ENCODE measurements at places on chromosomes 5 and 9.
A peak's percentile ranks its signal among the peaks of the same experiment; 100 is the strongest.

DNA sequence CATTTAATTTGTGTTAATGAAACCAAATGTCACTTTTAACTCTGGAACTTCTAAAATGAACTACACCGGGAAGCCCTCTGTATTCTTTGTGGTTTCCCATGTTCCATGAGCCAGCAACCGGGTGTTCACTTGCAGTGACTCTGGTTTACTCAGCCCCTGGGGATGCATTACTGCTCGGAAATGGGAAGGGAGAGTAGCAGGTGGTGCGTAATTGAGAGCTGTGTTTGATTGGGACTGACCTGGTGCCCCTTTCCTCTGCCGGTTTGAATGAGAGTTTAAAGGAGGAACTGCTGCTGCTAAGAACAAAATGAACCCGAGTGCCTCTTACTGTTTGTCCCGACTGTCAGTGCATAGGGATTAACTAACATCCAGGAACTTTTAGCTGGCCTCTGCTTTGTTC lies 100.1 kb upstream of the DHFR start:
- peaks cover 5% of the 10 kb centered on the region for H3K36me3 ChIP-seq
- no peak overlapping the region for H3K27ac ChIP-seq
- DNase-seq: peak; percentile 71
- H3K27me3 ChIP-seq: no peaks in the 10 kb centered on the region
- peaks cover 15% of the 10 kb centered on the region for H3K4me1 ChIP-seq

GRCh38 chr5:130890610-130891009 lies 274.4 kb downstream of the HINT1 start:
- H3K27ac ChIP-seq: no peak overlapping the region
- H3K4me3 ChIP-seq: no peak overlapping the region
- DNase-seq: no peak

DNA sequence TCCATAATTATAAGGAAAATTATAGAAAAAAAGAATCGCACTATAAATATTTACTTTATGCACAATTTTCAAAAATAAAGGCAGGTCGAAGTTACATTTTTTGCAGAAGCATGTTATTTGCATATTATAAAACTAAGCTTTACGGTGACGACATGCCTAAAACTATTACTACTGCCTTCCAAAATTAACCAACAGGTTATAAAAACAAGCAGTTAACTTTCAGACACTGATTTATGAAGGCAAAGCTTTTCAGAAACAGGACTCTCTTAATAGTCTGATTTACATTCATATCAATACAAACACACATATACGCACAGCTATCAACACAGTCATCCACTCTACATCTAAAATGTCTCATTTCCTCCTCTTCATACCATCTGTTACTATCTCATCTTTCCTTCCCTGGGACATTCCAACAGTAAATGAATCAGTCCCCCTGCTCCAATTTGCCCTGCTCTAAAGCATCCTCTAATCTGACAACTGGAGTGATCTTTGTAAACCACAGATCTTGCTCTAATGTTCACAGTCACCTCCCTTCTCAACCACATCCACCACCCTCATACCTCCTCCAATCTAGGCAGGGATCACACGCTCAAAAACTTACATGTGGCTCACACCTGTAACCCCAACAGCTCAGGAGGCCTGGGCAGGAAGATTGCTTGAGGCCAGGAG lies 21.6 kb downstream of the FBXW11 start:
- H3K4me1 ChIP-seq: no peaks in the 10 kb centered on the region
- H3K4me3 ChIP-seq: no peak overlapping the region
- DNase-seq: no peak
- peaks cover 28% of the 10 kb centered on the region for H3K36me3 ChIP-seq
- no peak overlapping the region for H3K27ac ChIP-seq
- no peaks in the 10 kb centered on the region for H3K27me3 ChIP-seq

GRCh38 chr9:113958556-113958955 lies 82.4 kb downstream of the ZNF618 start:
- H3K27me3 ChIP-seq: no peaks in the 10 kb centered on the region
- H3K4me3 ChIP-seq: no peak overlapping the region
- H3K4me1 ChIP-seq: peaks cover 3% of the 10 kb centered on the region
- no peak for DNase-seq
- H3K27ac ChIP-seq: no peak overlapping the region

GRCh38 chr5:134133995-134134541 lies 19.6 kb downstream of the TCF7 start:
- H3K36me3 ChIP-seq: peaks cover 30% of the 10 kb centered on the region
- H3K4me1 ChIP-seq: no peaks in the 10 kb centered on the region
- H3K4me3 ChIP-seq: no peak overlapping the region
- no peak overlapping the region for H3K27ac ChIP-seq
- no peak for DNase-seq
- no peaks in the 10 kb centered on the region for H3K27me3 ChIP-seq

GRCh38 chr5:174755106-174755505 lies 30.7 kb downstream of the MSX2 start:
- H3K27ac ChIP-seq: no peak overlapping the region
- DNase-seq: no peak
- no peak overlapping the region for H3K4me3 ChIP-seq
- H3K27me3 ChIP-seq: peaks cover 4% of the 10 kb centered on the region
- H3K36me3 ChIP-seq: no peaks in the 10 kb centered on the region

DNA sequence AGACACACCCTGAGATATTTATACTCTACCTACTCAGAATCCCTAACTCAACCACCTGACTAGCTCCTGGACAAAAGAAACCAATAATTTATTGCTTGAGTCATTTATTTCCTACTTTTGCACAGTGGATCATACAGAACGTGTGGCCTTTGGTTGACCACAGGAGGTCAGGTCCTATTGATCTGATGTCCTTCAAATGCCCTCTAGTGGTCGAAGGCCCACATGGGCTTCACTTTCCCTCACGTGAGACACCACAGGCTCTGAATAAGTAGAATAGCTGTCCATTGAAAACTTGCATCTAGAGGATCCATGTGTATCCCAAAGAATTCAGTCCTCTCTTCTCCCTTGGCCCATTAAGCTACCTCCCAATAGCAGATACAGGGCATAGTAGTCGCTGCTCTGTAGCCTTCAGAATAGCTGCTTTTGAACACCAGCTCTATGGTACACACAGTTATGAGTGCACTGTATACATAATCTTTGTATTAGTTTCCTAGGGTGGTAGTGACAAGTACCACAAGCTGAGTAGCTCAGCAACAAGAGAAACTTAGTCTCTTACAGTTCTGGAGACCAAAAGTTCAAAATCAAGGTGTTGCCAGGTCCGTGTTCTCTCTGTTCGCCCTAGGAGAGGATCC lies 177.6 kb upstream of the SMARCA2 start:
- DNase-seq: peak; percentile 51
- H3K27ac ChIP-seq: no peak overlapping the region
- peaks cover 5% of the 10 kb centered on the region for H3K4me1 ChIP-seq
- H3K27me3 ChIP-seq: no peaks in the 10 kb centered on the region

DNA sequence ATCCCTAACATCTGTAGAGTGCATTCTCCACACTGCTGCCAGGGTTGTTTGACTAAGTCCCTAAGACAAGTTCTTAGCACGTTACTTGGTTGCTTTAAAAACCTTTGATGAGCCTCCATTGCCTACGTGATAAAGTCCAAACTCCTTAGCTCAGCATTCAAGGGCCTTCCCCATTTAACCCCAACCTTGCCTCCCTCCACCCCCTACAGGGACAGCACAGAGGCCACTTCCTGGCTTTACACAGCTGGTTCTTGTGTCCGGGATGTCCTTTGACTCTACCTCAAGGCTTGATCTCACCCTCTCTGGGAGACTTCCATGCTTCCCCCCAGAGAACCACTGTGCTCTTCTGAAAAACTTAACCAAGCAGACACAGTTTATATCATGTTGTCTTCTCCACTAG lies 29.4 kb downstream of the FAM240B start:
- H3K4me3 ChIP-seq: no peak overlapping the region
- no peaks in the 10 kb centered on the region for H3K27me3 ChIP-seq
- H3K27ac ChIP-seq: no peak overlapping the region
- H3K36me3 ChIP-seq: no peaks in the 10 kb centered on the region
- no peak for DNase-seq
- peaks cover 21% of the 10 kb centered on the region for H3K4me1 ChIP-seq

GRCh38 chr5:74094096-74094781 lies 468.2 kb downstream of the ARHGEF28 start:
- H3K27me3 ChIP-seq: no peaks in the 10 kb centered on the region
- DNase-seq: no peak
- H3K4me1 ChIP-seq: no peaks in the 10 kb centered on the region
- H3K36me3 ChIP-seq: no peaks in the 10 kb centered on the region
- H3K27ac ChIP-seq: no peak overlapping the region

DNA sequence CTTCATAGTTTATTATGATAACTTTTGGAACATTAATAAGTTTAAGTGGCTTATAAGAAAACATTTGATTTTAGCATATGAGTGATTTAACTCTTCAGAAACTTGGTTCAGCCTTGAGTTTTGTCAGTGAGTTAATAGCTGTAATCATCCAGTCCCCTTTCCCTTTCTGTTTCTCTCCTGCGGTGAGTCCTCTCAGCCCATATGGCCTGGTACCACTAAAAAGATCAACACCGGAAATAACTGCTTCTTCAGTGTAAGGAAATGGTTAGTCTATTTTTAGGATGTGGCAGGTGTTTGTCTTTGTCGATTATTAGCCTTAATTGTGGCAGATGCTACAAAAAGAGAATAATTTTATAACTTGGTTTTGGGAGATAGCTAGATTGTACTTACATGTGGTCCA lies 120.2 kb upstream of the GRHPR start:
- no peak overlapping the region for H3K4me3 ChIP-seq
- peaks cover 32% of the 10 kb centered on the region for H3K36me3 ChIP-seq
- no peaks in the 10 kb centered on the region for H3K4me1 ChIP-seq
- H3K27ac ChIP-seq: no peak overlapping the region
- no peak for DNase-seq

DNA sequence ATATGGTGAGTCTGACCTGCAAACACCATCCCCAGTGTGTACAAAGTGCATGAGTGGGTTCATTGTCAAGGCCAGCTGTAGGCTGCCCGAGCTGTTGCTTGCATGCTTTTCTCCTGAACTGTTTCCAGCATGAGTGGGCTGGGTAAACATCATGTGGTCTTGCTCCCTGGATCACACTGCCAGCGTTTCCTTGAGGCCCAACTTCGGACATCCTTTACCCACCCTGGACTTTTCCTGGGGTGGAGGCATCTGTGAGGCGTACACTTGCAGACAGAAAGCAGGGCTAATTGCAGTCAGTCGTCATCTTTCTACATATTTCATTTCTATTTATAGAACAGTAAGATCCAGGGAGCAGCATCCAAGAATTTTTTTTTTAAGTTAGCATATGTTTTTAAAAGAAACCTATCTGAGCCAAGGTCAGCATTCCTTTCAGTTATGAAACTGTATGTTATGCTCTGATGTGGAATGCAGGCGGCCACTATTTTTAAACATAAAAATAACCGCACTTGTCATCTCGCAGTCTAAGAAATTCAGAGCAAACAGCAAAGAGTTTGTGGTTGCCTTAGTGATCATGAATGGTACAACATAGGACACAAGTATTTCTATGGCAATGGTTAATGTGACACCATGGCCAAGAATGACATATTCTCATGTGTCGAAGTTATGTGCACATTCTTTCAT lies 106.5 kb upstream of the DMRT1 start:
- H3K27me3 ChIP-seq: no peaks in the 10 kb centered on the region
- H3K27ac ChIP-seq: no peak overlapping the region
- no peak for DNase-seq
- H3K4me1 ChIP-seq: no peaks in the 10 kb centered on the region
- H3K4me3 ChIP-seq: no peak overlapping the region
- H3K36me3 ChIP-seq: peaks cover 7% of the 10 kb centered on the region

- H3K27ac ChIP-seq: no peak overlapping the region
- H3K4me1 ChIP-seq: no peaks in the 10 kb centered on the region
- H3K4me3 ChIP-seq: no peak overlapping the region
Observed at GRCh38 chr5:180718810-180719453, 20.9 kb downstream of the OR2Y1 start.

Measured in neuronal stem cell (in vitro differentiated cells).